Activated T-helper 1 cell treated with Interleukin-2 at 50 U/mL for 16 hours (primary cell): ENCODE measurements at places on chromosomes 3 and 15.
A peak's percentile ranks its signal among the peaks of the same experiment; 100 is the strongest.

DNA sequence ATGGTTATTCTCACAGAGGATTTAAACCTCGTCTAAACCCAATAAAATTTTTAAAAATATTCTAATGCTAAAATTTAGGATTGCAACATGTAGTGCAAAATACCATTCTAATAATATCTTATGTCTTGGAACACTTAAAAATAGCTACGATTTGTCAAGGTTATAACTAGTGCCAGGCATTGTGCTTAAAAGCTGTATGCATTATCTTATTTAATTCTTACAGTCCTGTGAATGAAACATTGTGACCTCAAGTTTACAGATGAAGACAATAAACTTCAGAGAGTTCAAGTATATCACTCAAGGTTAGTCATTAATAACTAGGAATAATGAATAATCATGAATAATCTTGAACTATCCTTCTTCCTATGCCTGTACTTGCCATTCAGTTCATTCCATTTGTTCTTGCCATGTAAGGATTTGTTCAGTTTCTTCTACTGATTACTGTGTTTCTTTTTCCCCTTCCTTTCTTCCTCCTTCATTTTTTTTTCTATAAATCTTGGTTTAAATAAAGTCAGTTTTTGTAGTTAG lies 897.6 kb upstream of the NR2F2 start:
- no peak for DNase-seq

- no peak for DNase-seq
Observed at GRCh38 chr15:25691544-25692430, 171.3 kb downstream of the ATP10A start.

- no peak for DNase-seq
Observed at GRCh38 chr3:133855002-133855370, 40.7 kb downstream of the RAB6B start.

- no peak for DNase-seq
Observed at GRCh38 chr3:16820485-16820884, 64.3 kb upstream of the PLCL2 start.

- DNase-seq = peak; percentile 27
Observed at GRCh38 chr15:56919031-56919608, 676 bp downstream of the TCF12 start.
